ENCODE measurements at places on chromosomes 6 and 20.

DNA sequence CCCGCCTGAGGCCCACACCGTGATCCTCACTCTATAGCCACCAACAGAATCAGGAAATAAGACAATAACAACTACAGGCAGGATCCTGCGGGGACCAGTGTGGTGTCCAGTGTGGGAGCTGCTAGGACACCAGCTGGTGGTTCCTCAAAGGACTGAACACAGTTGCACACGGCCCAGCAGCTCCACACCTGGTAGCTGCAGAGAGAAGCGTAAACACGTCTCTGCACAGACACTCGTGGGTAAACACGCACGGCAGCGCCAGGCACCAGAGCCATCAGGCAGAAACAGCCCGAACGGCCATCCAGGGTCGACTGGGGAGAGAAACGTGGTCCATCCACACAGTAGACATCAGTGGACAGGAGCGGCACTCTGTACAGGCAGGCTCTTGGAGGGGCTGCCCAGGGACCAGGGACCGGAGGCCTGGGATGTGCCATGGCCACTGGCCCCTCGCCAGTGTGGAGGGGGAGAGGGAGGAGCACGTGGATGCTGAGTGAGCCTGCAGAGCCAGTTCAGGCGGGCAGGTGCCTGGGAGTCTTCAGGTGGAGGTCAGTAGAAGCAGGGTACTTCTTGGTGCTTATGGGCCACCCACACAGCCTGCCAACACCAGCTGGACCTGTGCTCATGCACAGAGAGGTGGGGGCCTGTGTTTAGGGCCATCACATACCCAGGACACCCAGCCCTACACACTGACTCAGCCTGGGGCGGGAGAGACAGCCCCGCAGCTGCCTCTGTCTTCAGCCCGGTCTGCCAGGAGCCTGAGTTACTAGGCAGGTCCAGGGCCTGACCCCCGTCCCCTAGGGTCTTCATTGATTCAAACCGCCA lies 7.4 kb upstream of the LAMA5 start:
- DNase-seq, result no peak

DNA sequence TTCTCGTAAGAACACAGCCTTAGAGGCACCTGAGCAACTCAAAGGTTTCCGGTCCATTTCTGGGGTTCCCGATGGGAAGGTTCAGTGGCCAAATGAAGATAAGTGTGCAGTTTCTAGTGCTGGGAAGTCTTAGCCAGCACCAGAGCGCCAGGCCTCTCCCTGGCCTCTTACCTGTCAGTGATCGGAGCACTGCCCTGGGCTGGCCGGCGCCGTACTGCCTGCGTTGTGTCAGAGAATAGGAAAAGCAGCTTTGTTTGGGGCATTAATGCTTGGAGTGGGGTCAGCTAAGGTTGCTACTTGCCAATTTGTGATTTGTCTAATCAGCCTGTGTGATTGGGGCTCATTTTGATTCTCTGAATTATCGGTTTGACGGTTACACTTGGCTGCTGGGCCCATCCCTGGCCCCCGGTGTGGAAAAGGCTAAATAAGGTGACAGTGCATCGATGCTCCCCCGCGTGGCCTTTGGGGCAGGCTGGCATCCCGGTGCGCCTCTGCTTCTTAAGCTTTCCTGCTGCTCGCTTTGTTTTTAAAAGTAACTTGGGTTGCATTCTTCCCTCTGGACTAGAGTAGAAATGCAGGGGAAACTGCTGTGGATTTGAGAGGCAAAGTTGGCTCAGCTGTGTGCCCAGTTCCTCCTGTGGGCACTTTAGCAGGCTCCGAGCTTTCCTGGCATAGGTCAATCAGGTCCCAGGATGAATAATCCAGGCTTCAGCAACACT lies 51.8 kb downstream of the TCP11 start:
- DNase-seq, result no peak

DNA sequence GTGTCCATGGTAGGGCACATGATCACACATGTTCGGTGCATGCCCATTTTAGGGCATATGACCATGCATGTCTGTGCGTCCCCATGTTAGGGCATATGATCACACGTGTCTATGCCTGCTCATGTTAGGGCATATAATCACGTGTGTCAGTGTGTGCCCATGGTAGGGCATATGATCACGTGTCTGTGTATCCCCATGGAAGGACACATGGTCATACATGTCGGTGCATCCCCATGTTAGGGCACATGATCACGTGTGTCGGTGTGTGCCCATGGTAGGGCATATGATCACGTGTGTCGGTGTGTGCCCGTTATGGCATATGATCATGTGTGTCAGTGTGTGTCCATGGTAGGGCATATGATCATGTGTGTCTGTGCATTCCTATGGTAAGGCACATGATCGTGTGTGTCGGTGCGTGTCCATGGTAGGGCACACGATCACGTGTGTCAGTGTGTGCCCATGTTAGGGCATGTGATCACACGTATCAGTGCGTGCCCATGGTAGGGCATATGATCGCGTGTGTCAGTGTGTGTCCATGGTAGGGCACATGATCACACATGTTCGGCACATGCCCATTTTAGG lies 30.6 kb downstream of the YTHDF1 start:
- DNase-seq, result no peak

DNA sequence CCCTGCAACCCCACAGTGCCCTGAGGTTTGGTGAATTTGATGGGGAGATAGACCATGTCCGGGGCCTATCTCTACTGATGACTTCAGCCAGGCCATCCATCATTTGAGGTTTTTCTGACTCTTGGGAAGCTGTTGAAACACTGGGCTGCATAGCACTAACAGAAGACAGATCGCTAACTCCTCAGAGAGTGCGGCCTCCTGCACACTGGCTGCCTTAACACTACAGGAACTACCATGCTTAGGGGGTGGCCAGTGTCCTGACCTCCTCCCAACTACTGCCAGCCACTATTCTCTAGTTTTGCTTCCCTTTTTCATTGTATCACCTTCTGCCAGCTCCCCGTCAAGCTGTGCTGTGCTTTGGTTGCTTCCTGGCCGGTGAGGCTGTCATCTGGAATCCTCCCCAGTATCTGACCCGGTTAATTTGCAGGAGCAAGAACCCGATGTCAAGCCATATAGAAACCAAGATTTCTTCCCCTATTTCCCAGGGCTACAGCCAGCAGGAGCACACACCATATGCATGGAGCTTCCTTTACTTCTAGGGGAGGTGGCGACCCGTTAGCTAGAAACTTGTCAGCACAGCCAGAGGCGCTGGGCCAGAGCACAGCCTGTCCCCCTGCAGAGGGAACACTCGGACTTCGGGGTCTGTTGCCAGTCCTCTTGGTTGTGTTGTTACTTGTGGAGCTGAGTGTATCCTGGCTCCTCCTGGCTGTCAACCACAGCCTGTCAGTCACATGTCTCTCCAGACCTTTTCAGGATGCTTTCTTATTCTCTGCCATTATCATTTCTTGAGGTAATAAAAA lies 57.3 kb upstream of the TRAF3IP2 start:
- no peak for DNase-seq

- DNase-seq, result no peak
Observed at GRCh38 chr6:91822581-91822980, 1235.7 kb upstream of the MAP3K7 start.

GRCh38 chr20:1747953-1748577 lies 90.5 kb upstream of the SIRPG start:
- DNase-seq, result no peak

GRCh38 chr6:168264593-168265335 lies 54.8 kb downstream of the DACT2 start:
- DNase-seq, result no peak

DNA sequence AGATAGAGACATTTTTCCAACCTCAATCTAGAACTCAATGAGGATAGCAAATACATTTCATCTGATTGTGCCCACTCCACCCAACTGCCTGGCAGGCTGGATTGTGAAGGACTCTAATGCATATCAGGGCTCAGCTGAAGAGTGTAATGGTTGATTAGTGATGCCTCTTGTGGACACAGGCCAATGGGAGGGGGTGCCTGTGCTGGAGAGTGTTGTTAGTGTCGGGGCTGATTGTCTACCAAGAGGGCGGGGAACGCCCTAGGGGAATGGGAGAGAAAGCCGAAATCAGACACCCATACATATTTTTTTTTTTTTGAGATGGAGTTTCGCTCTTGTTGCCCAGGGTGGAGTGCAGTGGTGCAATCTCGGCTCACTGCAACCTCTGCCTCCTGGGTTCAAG lies 103.7 kb upstream of the SALL4 start:
- no peak for DNase-seq

DNA sequence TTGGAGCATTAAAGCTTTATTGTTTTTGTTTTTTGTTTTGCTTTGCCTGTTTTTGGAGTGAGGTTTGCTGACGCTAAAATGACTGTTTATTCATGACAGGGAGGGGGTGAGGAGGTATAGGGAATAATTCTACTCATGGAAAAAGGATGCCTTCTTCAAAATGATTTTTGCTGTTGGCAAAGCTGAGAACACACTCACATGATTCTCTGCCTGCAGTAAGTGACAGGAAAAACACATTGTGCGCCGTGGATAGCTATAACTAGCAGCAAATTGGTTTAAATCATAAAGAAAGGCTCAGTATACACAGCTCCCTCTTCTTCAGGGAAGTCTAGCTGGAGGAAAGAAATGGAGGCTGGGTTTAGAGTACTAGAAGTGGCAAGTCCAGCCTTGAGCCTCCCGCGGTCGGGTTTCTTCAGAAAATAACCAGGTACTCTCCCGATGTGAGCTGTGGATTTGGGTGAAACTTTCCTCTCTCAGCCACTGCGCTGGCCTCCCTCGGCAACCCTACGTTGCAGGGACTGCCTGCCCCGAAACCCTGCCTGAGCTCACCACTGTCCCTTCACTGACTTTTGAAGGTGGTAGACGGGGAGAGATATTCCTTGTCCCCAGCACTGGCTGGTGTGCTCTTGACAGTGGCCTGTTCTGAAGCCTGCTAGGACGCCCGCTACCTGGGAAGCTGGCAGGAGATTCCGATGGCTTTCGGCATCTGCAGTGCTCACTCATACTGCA lies 278.2 kb downstream of the NRN1 start:
- no peak for DNase-seq

- no peak for DNase-seq
Observed at GRCh38 chr6:108661430-108661829, 100.7 kb downstream of the FOXO3 start.

DNA sequence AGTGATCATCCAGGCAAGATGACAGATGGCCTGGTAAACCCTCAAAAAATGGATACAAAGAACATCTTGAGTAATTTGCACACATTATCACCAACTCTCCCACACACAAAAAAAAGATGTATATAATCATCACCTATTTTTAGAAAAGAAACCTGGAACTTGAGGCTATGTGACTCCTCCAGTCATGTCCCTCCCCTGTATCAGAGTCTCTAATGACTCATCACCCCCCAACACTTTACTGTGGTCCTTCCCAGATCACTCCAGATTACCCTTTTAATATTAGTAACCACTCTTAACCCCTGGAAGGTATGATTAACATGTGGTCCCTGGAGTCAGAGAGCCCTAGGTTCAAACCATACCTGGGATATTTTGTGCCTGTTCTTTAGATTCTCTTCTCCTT lies 144.8 kb downstream of the ZNF217 start:
- DNase-seq, result no peak

DNA sequence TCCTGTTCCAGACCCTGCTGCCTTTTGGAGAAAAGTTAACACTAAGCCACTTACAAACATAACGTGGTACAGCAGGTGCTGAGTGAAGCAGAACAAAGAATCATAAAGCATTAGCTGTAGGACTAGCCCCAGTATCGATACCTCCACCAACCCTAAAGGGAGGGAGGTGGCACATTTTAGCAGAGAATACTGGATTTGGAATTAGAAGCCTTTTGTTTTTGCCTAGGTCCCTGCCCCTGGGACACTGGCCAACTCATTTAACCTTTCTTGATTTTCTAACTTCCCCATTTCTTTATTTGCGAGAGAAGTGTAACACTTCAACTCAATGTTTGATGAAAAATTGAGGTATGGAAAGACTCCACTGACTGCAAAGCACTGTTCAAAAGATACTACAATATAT lies 93.5 kb downstream of the B3GAT2 start:
- no peak for DNase-seq

DNA sequence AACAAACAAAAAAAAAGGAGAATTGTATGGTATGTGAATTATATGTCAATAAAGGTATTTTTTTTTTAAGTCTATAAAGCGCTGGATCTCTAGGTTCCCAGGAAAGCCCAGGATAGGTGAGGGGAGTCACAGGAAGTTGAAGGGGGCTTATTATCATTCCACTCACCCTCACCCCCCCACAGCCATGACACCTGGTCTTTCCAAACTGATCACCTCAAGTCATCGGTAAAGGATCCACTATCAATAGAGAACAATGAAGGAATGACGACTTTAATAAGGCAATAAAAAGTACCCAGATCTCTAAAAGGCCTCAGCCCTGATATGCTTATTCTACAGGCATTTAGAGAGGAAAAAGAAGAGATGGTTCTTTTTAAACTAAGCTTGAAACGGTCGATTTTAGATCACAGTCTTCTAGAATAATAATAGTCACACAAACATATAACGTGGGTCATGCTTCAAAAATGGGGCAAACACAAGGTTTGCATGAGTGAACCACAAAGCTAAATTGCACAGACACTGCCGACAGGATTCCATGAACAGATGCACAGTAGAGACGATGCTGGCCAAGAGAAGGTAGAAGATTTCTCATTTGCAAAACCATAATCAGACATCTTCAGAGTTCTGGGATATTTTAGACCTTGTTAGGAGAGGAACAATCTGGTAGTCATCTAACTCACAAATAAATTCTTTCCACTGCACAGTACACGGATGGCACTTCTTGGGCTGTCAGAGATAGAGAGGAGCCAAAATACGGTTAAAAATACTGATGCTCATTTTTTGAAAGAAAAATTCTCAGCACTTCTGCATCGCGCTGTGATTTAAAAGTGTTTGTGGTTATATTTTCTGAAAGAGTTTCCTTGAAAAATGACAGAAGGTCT lies 21.0 kb downstream of the ZMYND8 start:
- DNase-seq, result no peak

DNA sequence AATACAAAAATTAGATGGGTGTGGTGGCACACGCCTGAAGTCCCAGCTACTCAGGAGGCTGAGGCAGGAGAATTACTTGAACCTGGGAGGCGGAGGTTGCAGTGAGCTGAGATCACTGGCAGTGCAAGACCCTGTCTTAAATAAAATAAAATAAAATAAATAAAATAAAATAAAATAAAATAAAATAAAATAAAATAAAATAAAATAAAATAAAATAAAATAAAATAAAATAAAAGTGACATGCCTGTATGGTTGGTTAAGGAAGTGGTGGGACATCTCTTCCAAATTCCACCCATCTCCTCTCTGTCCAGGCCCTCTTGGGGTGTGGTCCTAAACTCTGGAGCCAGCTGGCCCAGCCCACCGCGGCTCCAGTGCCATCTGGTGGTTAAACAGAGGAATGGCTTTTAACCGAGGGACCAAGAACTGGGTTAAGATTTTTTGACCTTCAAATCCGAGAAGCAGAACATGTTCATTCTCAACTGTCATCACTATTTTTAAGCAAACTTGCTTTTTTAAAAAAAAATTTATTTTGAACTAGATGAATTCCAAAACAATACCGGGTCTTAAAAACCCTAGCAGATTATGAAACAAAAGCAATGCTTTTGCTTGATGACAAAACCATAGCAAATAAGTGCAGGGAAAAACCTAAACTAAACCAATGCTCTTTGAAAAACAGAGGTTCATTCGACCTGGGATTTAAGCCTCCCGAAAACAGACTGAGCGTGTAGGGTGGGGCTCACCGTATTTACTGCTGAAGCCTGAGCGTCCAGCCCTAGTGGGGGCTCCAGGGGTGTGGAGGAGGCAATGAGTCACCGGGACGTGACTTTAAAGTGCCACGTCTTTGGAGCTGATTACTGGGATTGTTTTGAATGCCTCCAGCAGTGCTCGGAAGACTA lies 68.8 kb downstream of the CDC5L start:
- no peak for DNase-seq

- no peak for DNase-seq
Observed at GRCh38 chr20:51447097-51447764, 95.3 kb downstream of the NFATC2 start.

GRCh38 chr20:34240693-34241615 lies at the start of gene ASIP:
Gene ASIP, plus strand, starts transcription at chr20:34241423. Its CDS starts 18,952 bp downstream, at chr20:34260375.
- no peak for DNase-seq
